EH (cell line): ENCODE measurements at places on chromosomes 6 and 20.

- DNase-seq: no peak
Measured at GRCh38 chr20:24943196-24943595, 5.9 kb upstream of the CST7 start.

- peak; percentile 36 for DNase-seq
Measured at GRCh38 chr6:41122373-41122772, 31.8 kb downstream of the TREML1 start.

GRCh38 chr20:409697-410559 is 1.8 kb downstream of the RBCK1 start:
- no peak for DNase-seq

DNA sequence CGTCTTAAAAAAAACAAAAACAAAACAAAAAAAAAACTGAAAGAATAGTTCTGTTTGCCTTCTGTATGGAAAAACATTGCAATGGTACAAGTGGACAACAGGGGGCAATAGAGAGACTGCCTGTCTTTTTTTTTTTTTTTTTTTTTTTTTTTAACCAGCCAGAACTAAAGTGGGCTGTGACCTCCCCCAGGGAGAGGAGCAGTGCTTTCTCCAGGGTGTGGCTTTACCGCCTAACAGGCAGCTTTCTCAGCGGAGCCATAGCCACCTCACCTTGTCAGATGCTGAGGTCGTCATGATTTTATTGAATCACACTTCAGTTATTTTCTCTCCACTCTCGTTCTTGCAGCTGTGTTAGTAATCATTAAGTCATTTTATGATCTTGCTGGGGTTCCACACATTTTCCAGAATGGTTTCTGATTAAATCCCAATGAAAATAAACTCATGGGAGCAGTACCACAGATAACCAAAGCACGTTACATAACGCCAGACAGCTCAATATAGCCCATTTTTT is 78.4 kb downstream of the GMPR start:
- DNase-seq: peak; percentile 83

DNA sequence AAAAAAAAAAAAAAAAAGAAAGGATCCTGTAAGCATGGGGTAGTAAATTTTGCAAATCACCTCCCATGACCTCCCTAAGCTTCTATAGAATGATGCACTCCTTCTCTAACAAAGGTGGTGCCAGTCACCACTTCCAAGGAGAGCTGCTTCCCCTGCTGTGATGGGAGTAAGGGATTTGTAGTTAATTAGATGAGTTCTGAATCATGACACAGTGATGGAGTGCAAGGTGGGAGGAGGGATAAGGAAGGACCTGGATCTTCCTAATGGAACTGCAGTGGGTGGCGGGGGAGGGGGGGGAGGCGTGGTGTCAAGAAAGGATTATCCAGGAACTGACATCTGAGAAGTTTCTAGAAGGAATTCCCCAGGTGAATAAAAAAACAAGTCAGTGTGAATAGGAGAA is 47.8 kb downstream of the NRN1 start:
- no peak for DNase-seq

- DNase-seq: no peak
Measured at GRCh38 chr6:63263444-63263843, 52.2 kb downstream of the FKBP1C start.

DNA sequence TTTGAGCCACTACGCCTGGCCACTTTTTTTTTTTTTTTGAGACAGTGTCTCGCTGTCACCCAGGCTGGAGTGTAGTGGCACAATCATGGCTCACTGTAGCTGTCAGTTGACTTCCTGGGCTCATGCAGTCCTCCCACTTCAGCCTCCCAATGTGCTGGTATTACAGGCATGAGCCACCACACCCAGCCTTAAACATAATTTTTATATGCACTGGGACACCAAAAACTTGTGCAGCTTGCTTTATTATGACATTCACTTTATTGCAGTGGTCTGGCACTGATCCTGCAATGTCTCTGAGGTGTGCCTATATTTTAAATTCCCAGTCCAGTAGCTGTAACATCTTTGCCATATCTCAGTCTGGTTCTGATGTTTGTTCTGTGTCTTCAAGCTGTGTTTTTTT is 34.7 kb downstream of the KAT14 start:
- no peak for DNase-seq

DNA sequence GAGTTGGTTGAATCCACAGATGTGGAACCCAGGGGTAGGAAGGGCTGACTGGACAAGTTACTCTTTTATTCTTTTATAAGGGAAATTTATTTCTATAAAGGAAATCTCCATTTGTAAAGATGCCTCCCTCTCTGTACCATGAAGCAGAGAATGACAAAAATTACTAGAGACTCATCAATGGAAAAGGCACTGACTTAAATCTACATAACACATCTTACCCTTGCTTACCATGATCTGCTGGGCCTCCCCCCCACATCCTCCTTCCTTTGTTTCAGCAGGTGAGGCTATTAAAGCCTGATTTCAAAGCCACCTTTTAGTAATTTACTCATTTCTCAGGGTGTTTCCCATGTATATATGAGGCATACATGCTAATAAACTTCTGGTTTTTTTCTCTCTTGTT is 130.2 kb upstream of the HDDC2 start:
- DNase-seq: no peak
